GM12891 (cell line): ENCODE measurements at places on chromosomes 11 and 22.
A peak's percentile ranks its signal among the peaks of the same experiment; 100 is the strongest.

GRCh38 chr11:27319072-27319471, 43.9 kb downstream of the CCDC34 start:
- peak; percentile 31 for DNase-seq

GRCh38 chr11:85718991-85719807, 33.2 kb upstream of the CCDC89 start:
- DNase-seq = no peak

DNA sequence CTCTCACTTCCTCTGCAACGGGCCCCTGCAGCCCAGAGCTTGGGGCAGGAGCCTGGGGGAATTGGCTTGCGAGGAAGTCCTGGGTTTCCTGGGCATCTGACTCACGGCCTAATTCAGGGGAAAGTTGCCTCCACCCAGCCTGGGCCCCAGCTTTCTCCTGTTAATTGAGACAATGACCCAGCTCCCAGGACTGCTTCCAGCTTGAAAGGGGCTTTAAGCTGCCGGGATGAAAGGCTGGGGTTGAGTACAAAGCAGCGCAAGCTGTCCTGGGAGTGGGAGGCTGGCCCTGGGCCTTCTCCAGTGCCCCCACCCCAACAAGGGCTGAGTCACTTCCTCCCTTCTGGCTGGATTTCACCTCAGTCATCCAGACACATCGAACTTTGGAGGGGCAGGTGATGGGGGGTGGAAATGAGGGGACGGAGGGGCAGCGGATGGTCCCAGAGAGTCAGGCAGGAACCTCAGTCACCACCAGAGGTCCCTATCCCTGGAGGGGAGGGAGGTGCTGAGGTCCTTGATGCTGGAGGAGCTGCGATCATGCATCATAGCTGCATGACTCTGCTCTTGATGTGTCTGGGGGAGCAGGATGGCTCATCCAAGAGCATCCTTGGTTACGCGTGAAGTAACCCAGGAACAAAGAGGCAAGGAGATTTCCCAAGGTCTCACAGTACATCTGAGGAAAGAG, 30.1 kb upstream of the OAF start:
- DNase-seq = no peak

DNA sequence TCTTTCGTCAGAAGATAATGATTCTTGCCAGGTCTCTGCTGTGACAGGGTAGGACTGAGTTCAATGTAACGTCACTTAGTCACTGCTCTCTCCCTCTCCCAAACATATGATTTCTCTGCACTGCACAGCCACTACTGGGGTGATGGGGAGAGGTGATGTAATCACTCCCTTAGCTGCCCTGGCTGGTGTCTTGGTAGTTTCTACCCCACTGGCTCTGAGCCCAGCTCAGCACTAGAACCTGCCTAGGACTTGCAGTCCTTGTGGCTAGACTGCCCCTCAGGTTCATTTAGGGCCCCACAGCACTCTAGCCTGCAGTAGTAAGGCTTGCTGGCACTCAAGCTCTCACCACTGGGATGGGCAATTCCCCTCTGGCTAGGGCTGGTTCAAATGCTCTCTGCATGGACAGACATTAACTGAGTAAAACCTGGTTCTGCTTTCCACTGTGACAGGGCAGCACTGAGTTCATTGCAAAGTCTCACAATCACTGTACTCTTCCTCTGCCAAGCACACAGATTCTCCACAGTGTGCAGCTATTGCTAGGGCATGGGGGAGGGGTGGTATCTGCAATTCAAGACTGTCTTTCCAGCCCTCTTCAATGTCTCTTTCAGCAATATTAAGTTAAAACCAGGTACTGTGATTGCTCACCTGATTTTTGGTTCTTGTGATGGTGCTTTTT, 571.4 kb upstream of the FAT3 start:
- DNase-seq = no peak

DNA sequence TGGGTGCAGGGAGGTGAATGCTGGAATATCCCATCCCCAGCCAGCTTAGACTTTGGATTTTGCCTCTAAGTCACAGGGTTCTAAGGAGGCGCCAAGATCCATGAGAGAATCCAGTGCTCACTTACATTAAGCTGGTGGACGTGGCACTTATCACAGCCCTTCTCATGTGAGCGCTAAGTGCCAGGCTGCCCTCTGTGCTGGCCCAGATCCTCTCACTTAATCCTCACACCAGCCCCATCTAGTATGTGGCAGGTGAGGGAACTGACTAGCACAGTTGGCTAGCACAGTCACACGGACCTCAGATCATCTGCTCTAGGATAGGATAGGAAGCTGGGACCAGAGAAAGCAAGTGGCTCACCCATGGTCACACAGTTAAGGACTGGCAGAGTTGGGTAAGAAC, 3.6 kb downstream of the HMOX1 start:
- DNase-seq = no peak

DNA sequence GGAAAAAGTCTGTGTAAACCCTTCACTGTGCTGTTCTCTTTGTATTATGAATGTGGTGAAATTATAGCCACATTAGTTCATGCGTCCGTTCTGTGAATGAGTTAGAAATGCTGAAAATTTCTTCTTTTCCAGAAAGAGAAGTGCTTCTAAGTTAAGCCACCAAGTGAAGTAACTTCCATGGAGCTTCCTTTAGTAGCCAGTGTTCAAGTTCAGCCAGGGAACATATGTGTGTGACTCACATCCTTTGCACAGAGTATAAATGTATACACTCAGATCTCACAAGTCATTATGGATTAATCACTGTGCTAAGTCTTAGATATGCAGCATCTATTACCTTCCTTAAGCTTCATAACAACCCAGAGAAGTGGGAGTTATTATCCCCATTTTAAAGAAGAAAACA, 3.1 kb upstream of the MMP8 start:
- DNase-seq = no peak

GRCh38 chr22:35921044-35921443, 107.6 kb downstream of the RBFOX2 start:
- no peak for DNase-seq

GRCh38 chr11:69309631-69310280, 15.8 kb downstream of the MYEOV start:
- no peak for DNase-seq

DNA sequence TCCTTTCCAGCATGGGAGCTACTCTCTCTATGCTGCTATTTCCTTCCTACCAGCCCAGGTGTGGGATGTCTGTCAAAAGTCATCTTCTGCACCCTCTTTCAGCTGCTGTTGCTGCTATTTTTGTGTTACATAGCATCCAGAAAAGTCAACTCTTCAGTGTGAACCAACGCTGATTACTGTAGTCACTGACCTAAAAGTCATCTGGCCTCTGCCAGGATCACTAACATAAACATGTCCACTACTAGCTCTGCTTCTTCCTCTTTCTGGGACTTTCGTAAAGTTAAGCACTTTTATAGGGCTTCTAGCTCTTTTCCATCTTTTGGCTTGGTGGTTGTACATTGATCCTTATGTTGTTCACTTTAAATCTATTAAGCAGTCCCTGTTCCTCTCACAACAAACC, 90.2 kb upstream of the CARD18 start:
- no peak for DNase-seq

GRCh38 chr11:69377029-69377952, 83.3 kb downstream of the MYEOV start:
- no peak for DNase-seq

- no peak for DNase-seq
Observed at GRCh38 chr11:61110255-61111049, 8.2 kb downstream of the CD5 start.

- no peak for DNase-seq
Observed at GRCh38 chr11:102704841-102705240, 728 bp downstream of the MMP27 start.

DNA sequence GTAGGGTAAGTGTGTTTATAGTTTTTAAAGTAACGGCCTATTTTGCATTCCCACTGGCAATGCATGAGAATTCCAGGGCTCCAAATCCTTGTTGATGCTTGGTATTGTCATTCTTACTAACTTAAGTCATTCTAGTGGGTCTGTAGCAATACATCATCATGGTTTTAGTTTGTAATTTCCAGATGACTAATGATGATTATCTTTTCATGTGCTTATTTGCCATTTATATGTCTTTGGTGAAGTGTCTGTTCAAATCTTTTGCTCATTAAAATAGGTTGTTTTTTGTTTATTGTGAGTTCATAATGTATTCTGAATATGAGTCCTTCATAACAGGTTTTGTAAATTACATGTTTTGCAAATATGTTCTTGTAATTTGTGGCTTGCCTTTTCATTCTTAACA, 31.2 kb downstream of the MTMR3 start:
- DNase-seq = no peak
